ENCODE measurements at places on chromosomes 12 and 14. TPM values are rescaled to one million over a fixed set of nuclear protein-coding genes. Genes with fewer than 3 reads are reported as not detected.

- peak; percentile 65 for DNase-seq
Observed at GRCh38 chr14:88831284-88831683, 6.8 kb downstream of the TTC8 start.

DNA sequence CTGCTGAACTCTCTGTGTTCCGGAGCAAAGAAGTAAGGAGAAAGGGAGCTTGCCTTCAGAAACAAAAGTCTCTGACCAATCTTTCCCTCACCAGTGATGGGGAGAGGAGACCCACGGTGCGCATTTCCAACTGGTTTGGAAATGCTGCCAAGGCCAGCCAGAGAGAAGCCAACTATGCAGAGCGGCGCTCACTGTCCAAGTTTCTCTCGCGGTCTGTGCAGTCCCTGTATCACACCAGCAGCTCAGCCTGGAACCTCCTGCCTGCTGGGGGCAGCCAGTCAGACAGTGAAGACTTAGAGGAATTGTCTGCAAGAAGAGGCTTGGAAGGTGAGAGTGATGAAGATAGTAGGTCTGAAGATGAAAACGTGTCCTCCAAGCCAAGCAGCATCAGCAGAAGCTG lies 206.2 kb downstream of the NAV3 start:
- DNase-seq, result no peak

DEGS2 gene
- not detected for total RNA-seq

DNA sequence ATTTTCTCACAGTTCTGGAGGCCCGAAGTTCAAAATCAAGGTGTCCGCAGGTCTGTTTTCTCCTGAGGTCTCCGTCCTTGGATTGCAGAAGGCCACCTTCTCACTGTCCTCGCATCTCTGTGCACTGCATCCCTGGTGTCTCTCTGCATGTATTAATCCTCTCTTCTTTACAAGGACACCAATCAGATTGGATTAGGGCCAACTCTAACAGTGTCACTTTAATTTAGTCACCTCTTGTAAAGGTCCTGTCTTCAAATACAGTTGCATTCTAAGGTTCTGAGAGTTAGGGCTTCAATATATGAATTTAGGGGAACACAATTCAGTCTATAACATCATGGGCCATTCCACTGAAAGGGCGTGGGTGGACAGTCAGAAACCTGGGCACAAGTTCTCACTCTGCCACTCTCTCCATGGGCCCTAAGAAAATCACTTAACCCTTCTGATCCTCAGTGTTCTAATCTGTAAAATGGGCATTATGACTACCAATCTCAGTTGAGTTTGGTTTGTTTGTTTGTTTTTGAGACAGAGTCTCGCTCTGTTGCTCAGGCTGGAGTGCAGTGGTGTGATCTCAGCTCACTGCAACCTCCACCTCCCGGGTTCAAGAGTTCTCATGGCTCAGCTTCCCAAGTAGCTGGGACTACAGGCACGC lies 41.6 kb upstream of the FGD4 start:
- DNase-seq, result no peak

GRCh38 chr12:76536546-76536945 lies 23.0 kb downstream of the OSBPL8 start:
- no peak for DNase-seq

CAMKK2 gene
- 33.3 TPM for total RNA-seq

- no peak for DNase-seq
Observed at GRCh38 chr12:84631020-84631419, 281.6 kb downstream of the SLC6A15 start.
